ENCODE measurements at places on chromosomes 2 and 18.

DNA sequence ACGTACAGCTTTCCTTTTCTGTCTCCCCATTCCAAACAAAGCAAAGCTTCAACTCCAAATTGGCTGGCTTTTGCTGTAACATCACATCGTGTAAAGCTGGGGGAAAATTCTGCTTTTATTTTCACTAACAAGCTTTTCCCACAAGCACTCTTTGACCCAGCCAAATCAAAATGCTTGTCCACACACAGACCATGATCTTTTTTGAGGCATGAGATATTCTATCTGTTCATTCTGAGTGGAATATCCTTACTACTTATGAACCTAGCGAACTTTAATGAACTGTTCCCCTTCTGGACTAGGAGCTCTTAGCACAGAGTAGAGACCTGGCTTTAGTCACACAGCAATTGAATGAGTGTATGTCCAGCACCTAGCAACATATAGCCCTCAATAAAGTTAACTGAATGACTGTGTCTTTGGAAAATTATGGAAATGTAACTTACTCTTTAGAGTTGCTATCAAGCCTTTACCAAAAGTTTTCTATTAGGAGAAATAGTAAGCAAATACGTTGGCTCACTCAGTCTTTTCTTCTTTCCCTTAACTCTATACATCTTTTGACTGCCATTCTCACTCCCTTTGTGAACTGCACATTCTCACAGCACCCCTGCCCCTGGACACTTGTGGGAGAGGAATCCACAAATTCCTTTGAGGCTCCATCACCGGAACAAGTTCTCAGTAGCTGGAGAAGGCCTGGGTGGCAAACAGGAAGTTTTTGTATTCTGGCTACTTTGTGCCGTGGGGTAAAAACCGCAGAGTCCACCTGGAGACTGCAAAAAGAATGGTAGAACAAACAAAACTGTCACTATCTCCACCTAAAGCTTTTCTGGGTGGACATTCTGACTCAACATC lies 1.3 kb upstream of the UBE2E3 start:
- DNase-seq, result no peak

GRCh38 chr2:217283460-217283859 lies 423.6 kb upstream of the TNP1 start:
- DNase-seq, result no peak

DNA sequence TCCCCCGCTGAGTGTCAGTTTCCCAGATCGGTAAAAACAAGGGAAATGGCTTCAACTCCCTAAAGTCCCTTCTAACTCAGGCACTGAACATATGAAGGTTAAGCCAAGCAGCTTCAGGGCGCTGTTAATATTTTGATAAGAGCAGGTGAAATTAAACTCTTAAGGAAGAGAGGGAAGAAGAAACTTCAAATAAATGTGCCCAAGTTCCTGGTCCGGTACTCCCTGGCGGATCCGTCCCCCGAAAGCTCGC lies 564 bp downstream of the TRABD2A start:
- no peak for DNase-seq

- no peak for DNase-seq
Observed at GRCh38 chr2:15633043-15633970, 41.6 kb downstream of the DDX1 start.

DNA sequence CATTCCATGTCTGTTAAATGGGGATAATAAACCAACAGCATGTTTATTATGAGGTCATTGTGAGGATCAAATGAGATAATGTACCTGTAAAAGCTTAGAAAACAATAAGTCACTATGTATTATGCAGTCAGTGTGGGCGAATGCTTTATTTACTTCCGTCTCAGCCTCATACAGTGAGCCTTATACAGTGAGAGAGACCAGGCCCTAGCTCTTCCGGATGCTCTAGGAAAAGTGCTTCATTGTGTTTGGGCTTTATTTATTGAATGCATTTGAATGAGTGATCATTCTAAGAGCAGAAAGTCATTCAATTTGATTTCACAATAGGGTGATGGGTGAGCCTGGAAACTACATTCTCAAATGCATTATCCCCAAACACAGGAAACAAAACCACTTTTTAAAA lies 603.9 kb upstream of the FANCL start:
- DNase-seq, result no peak

DNA sequence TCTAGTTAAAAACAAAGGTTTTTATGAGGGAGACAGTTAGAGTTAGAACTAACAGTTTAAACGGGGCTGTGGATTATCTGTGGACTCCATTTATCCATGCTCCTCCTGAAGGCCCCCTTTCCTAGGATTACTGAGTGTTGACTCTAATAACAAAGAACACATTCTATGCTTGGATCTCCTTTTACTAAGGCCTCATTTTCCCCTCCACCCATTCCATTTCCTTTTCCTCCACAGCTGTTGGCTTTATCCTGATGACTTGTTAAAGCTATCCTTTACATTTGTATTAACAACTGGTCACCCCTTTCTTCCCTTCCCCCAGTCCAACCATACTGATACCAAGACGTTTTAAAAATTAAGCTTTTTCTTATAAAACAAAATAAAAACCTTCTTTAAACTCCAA lies 220.6 kb downstream of the SRBD1 start:
- no peak for DNase-seq

- no peak for DNase-seq
Observed at GRCh38 chr2:150063432-150063889, 424.0 kb downstream of the RND3 start.

GRCh38 chr18:7662866-7663265 lies 95.8 kb downstream of the PTPRM start:
- no peak for DNase-seq

DNA sequence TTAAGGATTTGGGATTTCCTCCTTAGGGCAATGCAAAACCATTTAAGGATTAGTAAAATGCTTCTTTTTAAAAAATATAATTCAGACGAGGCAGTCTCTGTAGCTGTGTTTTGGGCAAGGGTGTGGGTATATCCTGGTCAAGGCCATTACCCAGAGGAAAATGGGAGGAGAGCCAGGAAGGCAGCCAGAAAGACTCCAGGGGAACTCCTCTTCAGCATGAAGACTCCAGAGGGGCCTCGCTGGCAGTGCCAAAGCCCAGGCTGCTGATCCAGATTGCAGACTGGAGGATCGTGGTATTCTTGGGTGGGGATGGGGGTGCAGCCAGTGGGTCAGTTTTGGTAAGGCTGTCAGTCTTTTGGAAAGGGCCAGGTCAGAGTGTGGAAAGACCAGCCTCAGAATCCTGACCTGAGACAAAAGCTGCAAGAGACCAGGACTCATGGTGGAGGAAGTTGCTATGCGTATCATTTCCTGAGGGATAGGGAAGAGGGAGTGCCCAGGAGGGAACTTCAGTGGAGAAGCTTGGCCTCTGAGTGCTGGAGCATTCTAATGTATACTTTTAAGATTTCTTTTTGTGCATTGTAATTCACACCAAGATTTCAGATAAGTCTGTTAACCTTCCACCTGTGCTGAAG lies 20.9 kb upstream of the RAB11FIP5 start:
- no peak for DNase-seq

DNA sequence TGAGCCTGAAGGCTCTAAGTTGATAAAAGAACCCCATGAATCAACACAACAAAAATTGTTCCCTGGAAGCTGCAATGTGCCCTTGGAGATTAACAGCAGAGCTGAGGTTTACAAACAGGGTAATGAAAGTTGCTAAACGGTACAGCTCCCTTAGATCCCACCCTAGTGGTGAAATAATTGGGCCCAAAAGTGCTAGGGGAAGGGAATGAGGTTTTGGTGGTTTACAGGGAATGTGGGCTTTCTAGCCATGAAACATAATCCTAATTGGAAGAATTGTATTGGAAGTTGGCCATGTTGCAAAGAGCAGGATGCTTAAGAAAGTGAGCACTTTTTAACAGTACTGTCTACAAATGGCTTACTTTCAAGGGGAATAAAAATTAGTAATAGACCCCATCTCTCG lies 180.2 kb upstream of the SMIM21 start:
- no peak for DNase-seq

DNA sequence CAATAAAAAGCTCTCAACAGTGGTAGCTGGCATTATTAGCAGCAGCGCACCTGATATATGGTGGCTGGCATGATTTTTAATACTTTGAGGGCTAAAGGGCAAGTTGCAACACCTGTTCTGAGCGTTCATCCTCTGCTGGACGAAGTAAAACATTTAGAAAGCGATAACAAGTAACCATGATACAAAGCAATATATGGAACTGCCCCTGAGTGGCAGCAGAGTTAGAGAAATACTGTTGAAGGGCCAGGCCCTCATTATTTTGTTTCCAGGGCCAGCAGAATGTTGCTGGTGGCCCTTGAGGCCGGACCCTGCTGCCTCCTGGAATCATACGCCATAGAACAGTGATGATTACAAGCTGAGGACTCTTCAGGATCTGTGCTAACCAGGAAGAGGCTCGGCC lies 47.8 kb downstream of the ARHGEF4 start:
- DNase-seq, result no peak

DNA sequence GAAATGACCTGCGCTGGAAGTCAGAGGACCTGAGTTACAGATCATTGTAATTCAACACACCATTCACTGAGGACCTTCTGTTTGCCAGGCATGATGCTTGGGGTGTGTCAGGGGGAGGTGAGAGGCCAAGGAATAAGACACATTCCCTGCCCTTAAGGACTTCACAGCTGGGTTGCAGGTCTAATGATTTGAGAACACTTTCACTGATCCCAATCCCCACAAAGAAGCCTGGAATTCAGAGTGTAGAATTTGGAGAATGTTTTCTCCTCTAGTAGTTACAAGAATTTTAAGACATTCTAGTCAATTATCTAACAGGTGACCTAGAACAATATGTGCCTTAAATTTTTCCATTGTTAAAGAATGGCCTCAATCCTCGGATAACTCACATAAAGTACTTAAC lies 322.4 kb downstream of the TNS1 start:
- DNase-seq, result no peak

DNA sequence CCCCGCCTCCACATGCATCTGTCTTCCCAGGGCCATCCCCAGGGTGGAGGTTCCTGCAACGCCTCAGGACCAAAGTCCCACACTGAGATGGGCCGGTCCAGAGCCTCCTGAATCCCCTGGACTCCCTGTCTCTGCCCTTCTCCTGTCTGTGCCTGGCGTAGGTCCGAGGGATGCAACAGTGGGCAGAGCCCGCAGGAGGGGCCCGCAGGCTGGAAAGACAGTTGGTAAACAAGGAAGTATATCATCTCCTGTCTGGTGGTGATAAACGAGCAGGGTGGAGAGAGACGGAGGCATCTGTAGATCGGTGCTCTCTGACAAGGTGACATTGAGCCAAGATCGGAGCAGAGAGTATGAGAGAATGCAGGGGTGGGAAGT lies 72.6 kb upstream of the RAB6C start:
- peak; percentile 7 for DNase-seq

- no peak for DNase-seq
Observed at GRCh38 chr2:144240656-144241339, 279.1 kb downstream of the ZEB2 start.

GRCh38 chr2:196324211-196324610 lies 152.8 kb upstream of the STK17B start:
- DNase-seq, result no peak

DNA sequence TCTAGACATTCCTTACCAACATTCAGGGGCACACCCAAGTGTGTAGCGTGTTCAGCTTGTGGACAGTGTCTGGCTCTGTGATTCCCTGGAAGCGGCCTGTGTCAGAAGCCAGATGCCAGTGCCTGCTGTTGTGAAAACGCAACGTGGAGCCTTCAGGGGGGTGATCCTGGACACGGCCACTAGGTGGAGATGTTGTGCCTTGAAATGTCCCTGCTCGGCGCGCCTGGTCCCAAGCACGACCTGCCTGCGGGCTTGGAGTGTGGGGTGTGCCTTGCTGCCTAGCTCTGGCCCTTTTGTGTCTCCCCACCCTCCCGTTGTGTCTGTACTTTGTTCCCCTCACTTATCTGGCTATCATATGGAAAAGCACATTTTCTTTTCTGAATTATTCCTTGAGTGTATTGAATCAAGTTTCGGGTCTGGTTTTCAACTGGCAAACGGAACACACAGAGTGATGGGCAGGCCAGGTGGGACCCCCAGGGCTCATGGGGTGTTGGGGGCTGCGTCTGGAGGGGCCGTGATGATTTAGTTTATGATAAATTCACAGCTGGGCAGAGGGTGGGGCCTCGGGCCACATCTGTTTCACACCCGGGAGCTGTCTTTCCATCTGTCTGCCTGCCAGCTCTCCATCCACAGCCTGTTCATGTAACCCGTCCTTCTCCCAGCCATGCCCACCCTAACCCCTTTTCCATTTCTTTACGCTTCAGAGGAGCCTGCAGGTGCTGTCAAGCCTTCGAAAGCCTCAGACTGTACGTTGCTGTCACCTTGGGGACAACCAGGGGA lies 95.5 kb downstream of the DYSF start:
- peak; percentile 56 for DNase-seq
